ENCODE measurements at places on chromosomes 3 and 15.

DNA sequence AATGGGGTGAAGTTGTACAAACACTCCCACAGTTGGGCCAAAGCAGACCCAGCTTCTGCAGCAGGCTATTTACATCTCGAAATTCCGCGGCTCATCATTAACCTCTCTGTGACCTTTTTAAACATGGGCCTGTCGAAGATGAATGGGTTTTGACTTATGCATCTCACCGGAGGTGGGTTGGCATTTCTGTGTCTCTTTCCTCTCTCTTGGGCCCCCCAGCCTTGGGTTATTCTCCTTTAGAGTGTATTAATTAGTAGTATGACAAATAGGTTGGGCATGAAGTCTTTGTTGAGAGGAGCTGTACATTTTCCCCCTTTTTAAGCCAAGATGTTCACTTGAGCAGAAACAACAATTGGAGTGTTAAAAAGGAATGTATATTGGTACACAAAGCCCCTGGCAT, 9.8 kb downstream of the SMAD6 start:
- H3K4me1 ChIP-seq, result no peaks in the 10 kb centered on the region
- peaks cover 3% of the 10 kb centered on the region for H3K36me3 ChIP-seq
- DNase-seq, result no peak
- no peak overlapping the region for H3K27ac ChIP-seq

DNA sequence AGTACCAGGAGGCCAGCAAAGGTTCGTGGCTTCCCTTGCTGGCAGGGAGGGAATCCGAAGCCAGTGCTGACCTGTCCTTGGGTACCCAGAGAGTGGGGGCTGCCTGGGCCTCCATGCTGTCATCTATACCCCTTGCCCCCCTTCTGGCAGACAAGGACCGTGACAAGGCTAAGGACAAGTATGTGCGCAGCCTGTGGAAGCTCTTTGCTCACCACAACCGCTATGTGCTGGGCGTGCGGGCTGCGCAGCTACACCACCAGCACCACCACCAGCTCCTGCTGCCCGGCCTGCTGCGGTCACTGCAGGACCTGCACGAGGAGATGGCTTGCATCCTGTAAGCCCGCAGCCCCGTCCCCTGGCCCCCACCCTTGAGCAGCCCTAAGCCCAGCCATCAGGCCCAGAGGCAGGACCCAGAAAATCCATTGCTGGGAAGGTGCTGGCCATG, 2.8 kb downstream of the FES start:
- no peak overlapping the region for H3K4me3 ChIP-seq
- no peak for DNase-seq
- H3K4me1 ChIP-seq, result peaks cover 21% of the 10 kb centered on the region
- H3K36me3 ChIP-seq, result peaks cover 22% of the 10 kb centered on the region
- no peak overlapping the region for H3K27ac ChIP-seq
- peaks cover 7% of the 10 kb centered on the region for H3K27me3 ChIP-seq

- no peak for DNase-seq
- H3K27ac ChIP-seq, result no peak overlapping the region
- no peaks in the 10 kb centered on the region for H3K4me1 ChIP-seq
- no peak overlapping the region for H3K4me3 ChIP-seq
Measured at GRCh38 chr3:4162096-4162495, 141.1 kb upstream of the SETMAR start.

DNA sequence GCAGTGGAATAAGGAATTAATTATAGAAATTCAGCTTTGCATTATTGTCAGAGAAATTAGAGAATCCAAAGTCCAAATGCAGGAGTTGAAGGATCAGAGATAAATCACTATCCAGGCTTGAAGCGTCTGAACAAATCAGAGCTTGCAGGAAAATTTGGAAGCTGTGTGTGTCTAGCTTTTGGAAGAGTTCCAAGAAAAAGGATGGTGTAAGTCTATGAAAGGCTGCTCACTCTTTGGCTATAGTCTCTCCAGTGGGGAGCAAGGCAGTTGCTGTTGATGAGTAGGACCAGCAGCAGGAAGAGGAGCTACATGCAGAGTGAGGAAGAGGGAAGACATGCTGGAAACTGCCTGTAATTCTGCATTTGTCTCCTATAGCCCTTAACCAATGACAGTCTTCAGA, 464.3 kb upstream of the GRM7 start:
- DNase-seq, result no peak
- no peak overlapping the region for H3K4me3 ChIP-seq
- no peak overlapping the region for H3K27ac ChIP-seq
- H3K4me1 ChIP-seq, result no peaks in the 10 kb centered on the region
- no peaks in the 10 kb centered on the region for H3K36me3 ChIP-seq
- no peaks in the 10 kb centered on the region for H3K27me3 ChIP-seq

GRCh38 chr3:126311338-126311978, 45.8 kb downstream of the KLF15 start:
- no peak for DNase-seq
- no peak overlapping the region for H3K27ac ChIP-seq
- no peaks in the 10 kb centered on the region for H3K4me1 ChIP-seq
- H3K36me3 ChIP-seq, result no peaks in the 10 kb centered on the region
- peaks cover 58% of the 10 kb centered on the region for H3K27me3 ChIP-seq
- no peak overlapping the region for H3K4me3 ChIP-seq

- DNase-seq, result no peak
- H3K4me1 ChIP-seq, result no peaks in the 10 kb centered on the region
- no peaks in the 10 kb centered on the region for H3K36me3 ChIP-seq
- H3K27me3 ChIP-seq, result peaks cover 34% of the 10 kb centered on the region
Measured at GRCh38 chr3:186002884-186003472, 65.2 kb upstream of the TRA2B start.

GRCh38 chr15:35448294-35448693, 97.7 kb downstream of the DPH6 start:
- H3K27ac ChIP-seq, result no peak overlapping the region
- no peaks in the 10 kb centered on the region for H3K27me3 ChIP-seq
- DNase-seq, result no peak
- no peaks in the 10 kb centered on the region for H3K4me1 ChIP-seq
- peaks cover 4% of the 10 kb centered on the region for H3K36me3 ChIP-seq

DNA sequence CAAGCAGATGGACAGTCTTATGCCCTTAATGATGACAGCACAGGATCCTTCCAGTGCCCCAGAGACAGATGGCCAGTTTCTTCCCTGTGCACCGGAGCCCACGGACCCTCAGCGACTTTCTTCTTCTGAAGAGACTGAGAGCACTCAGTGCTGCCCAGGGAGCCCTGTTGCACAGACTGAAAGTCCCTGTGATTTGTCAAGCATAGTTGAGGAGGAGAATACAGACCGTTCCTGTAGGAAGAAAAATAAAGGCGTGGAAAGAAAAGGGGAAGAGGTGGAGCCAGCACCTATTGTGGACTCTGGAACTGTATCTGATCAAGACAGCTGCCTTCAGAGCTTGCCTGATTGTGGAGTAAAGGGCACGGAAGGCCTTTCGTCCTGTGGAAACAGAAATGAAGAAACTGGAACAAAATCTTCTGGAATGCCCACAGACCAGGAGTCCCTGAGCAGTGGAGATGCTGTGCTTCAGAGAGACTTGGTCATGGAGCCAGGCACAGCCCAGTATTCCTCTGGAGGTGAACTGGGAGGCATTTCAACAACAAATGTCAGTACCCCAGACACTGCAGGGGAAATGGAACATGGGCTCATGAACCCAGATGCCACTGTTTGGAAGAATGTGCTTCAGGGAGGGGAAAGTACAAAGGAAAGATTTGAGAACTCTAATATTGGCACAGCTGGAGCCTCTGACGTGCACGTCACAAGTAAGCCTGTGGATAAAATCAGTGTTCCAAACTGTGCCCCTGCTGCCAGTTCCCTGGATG, 198.7 kb downstream of the AKAP13 start:
- peaks cover 47% of the 10 kb centered on the region for H3K4me1 ChIP-seq
- H3K27ac ChIP-seq, result peak overlapping the region; percentile 91
- H3K36me3 ChIP-seq, result peaks cover 50% of the 10 kb centered on the region
- H3K4me3 ChIP-seq, result no peak overlapping the region
- DNase-seq, result no peak

- H3K4me3 ChIP-seq, result no peak overlapping the region
- H3K27ac ChIP-seq, result no peak overlapping the region
- no peaks in the 10 kb centered on the region for H3K4me1 ChIP-seq
- DNase-seq, result no peak
Measured at GRCh38 chr15:89341316-89342005, 6.8 kb upstream of the POLG start.

- no peak overlapping the region for H3K27ac ChIP-seq
- no peak overlapping the region for H3K4me3 ChIP-seq
- no peaks in the 10 kb centered on the region for H3K27me3 ChIP-seq
- DNase-seq, result no peak
- no peaks in the 10 kb centered on the region for H3K36me3 ChIP-seq
- H3K4me1 ChIP-seq, result no peaks in the 10 kb centered on the region
Measured at GRCh38 chr3:73604451-73604850, 20.3 kb downstream of the PDZRN3 start.

DNA sequence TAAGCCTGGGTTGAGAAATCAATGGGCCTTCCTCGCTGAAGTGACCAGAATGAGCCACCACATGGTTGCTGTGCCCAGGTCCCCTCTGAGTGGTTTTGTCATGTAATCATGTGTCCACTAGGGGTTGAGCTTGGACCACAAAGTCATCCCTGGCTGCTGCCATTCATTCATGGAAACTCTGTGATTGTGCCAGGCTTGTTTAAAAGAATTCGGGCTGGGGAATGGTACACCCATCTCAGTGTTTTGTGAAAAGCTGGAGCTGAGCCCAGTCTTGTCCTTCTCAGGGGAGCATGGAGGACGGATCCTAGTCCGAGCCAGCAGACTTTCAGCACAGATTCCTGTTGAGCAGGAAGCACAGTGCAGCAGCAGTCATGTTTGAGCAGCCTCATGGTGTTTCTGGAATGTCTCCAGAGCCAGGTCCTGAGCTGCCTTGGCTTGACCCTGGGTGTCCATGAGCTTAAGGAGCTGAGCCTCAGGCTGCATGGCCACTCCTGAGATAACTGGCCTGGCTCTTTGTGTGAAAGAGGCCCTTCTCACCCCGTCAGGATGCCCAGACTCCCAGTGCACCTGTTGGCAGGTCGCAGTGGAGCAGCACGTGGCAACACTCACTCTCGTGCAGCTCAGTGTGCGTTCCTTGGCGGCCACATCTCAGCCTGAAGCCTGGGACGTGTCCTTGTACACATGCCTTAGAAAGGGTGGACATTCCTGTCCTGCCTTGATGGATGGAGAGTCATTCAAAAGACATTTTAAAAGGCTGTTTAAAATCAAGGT, 260.3 kb upstream of the TPM1 start:
- H3K27ac ChIP-seq, result no peak overlapping the region
- no peak for DNase-seq
- no peaks in the 10 kb centered on the region for H3K36me3 ChIP-seq
- H3K4me3 ChIP-seq, result no peak overlapping the region

- H3K27ac ChIP-seq, result no peak overlapping the region
- no peaks in the 10 kb centered on the region for H3K36me3 ChIP-seq
- H3K4me3 ChIP-seq, result no peak overlapping the region
Measured at GRCh38 chr3:28191363-28191762, 50.1 kb upstream of the CMC1 start.

GRCh38 chr3:51798411-51798963, 19.4 kb upstream of the IQCF6 start:
- no peak overlapping the region for H3K27ac ChIP-seq
- H3K36me3 ChIP-seq, result no peaks in the 10 kb centered on the region
- H3K4me1 ChIP-seq, result peaks cover 4% of the 10 kb centered on the region
- DNase-seq, result no peak
- no peaks in the 10 kb centered on the region for H3K27me3 ChIP-seq

GRCh38 chr15:81308260-81308659, 15.7 kb downstream of the STARD5 start:
- DNase-seq, result no peak
- no peak overlapping the region for H3K4me3 ChIP-seq
- no peaks in the 10 kb centered on the region for H3K27me3 ChIP-seq
- H3K27ac ChIP-seq, result no peak overlapping the region

GRCh38 chr3:115784739-115785536, 161.6 kb downstream of the GAP43 start:
- no peaks in the 10 kb centered on the region for H3K27me3 ChIP-seq
- no peak for DNase-seq
- peak overlapping the region; percentile 82 for H3K4me3 ChIP-seq
- H3K36me3 ChIP-seq, result peaks cover 6% of the 10 kb centered on the region
- peak overlapping the region; percentile 89 for H3K27ac ChIP-seq

GRCh38 chr3:103167850-103168249, 733.0 kb downstream of the ZPLD1 start:
- H3K4me1 ChIP-seq, result no peaks in the 10 kb centered on the region
- no peak for DNase-seq
- H3K27me3 ChIP-seq, result no peaks in the 10 kb centered on the region
- no peaks in the 10 kb centered on the region for H3K36me3 ChIP-seq
- no peak overlapping the region for H3K27ac ChIP-seq
- no peak overlapping the region for H3K4me3 ChIP-seq

- no peak for DNase-seq
- no peak overlapping the region for H3K4me3 ChIP-seq
- peaks cover 83% of the 10 kb centered on the region for H3K27me3 ChIP-seq
- no peak overlapping the region for H3K27ac ChIP-seq
- peaks cover 15% of the 10 kb centered on the region for H3K36me3 ChIP-seq
Measured at GRCh38 chr3:194139071-194139813, 3.3 kb downstream of the HES1 start.

- peaks cover 42% of the 10 kb centered on the region for H3K4me1 ChIP-seq
- H3K36me3 ChIP-seq, result peaks cover 66% of the 10 kb centered on the region
- DNase-seq, result no peak
- peak overlapping the region; percentile 88 for H3K4me3 ChIP-seq
Measured at GRCh38 chr3:98519351-98519750, 3.4 kb downstream of the CLDND1 start.

DNA sequence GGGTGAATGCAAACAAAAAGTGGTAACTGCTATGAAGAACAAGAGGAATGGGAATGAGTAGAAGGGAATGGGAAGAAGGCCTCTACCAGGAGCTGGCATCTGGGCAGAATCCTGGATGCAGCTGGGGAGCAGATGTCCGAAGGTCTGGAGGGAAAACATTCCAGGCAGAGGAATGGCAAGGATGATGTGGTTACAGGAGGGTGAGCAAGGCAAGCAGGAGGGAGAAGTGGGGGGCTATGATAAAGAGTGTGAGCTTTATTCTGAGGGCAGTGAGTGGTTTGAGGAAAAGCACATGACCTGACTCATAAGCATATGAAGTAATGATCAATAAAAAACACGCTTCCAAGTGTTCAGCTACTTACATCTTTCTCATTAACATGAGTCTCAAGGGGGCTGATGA, 17.1 kb downstream of the SKIC8 start:
- H3K4me1 ChIP-seq, result no peaks in the 10 kb centered on the region
- no peaks in the 10 kb centered on the region for H3K27me3 ChIP-seq
- no peak overlapping the region for H3K27ac ChIP-seq
- peaks cover 35% of the 10 kb centered on the region for H3K36me3 ChIP-seq
- H3K4me3 ChIP-seq, result no peak overlapping the region

DNA sequence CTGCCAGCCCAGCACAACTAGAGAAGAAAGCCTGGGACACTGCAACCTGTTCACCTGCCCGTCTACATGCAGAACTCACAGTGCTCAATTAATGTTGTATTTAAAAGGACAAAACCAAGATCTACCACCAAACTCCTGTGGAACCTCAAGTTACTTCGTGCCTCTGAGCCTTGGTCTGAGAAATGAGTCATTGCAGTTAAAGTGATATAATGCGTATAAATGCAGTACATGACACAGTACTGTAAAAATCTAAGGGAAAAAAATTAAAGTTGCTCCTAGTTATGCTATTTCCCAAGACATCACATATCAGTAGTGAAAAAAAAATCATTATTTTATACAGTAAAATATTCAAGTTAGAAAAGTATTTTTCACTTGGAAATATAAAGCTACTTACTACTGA, 138.9 kb downstream of the ZIC4 start:
- H3K36me3 ChIP-seq, result no peaks in the 10 kb centered on the region
- H3K27ac ChIP-seq, result no peak overlapping the region
